NCI-H524 treated with DMSO at 0.1 percent for 48 hours (cell line): ENCODE measurements at places on chromosomes 13 and 19.
A peak's percentile ranks its signal among the peaks of the same experiment; 100 is the strongest.

DNA sequence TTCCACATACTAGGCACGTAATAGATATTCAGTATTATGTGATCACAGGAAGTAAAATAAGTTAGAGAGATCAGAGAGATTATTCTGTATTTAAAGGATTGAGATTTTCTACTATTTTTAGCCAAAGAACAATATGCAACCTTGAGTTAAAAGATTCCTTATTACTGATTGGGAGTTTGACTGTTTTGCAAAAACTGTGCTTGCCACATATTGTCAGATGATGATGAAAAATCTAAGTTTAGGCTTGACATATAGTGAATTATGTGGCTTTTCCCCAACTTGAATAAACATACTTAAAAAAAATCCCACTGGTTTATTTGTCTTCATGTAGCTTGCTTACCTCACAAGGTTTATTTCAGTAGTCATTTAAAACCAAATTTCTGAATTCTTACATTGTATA lies 194.4 kb downstream of the KCNRG start:
- DNase-seq = no peak

- no peak for DNase-seq
Observed at GRCh38 chr13:109231888-109232287, 554.5 kb downstream of the IRS2 start.

DNA sequence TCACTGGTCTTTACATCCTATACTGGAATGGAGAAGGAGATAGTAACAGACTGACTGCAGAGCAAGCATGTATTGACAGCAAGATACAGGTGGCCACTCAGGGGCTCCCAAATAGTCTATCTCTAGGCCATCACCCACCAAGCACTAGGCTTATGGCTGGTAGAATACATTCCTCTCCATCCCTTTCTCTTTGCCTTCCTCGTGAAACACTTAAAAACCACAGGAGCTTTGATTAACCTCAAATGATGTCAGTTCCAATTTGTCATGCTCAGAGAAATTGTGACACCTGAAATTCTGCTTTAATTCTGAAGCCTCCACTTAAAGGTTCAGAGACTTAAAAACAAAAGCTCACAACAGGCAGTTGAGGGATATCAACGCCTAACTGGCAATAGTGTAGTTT lies 17.2 kb downstream of the ENOX1 start:
- DNase-seq = no peak

- no peak for DNase-seq
Observed at GRCh38 chr19:17968362-17968761, 1.5 kb downstream of the KCNN1 start.

GRCh38 chr13:51043310-51043709 lies 67.8 kb downstream of the C13orf42 start:
- DNase-seq = peak; percentile 7
